ENCODE measurements at places on chromosomes 3 and 15.

DNA sequence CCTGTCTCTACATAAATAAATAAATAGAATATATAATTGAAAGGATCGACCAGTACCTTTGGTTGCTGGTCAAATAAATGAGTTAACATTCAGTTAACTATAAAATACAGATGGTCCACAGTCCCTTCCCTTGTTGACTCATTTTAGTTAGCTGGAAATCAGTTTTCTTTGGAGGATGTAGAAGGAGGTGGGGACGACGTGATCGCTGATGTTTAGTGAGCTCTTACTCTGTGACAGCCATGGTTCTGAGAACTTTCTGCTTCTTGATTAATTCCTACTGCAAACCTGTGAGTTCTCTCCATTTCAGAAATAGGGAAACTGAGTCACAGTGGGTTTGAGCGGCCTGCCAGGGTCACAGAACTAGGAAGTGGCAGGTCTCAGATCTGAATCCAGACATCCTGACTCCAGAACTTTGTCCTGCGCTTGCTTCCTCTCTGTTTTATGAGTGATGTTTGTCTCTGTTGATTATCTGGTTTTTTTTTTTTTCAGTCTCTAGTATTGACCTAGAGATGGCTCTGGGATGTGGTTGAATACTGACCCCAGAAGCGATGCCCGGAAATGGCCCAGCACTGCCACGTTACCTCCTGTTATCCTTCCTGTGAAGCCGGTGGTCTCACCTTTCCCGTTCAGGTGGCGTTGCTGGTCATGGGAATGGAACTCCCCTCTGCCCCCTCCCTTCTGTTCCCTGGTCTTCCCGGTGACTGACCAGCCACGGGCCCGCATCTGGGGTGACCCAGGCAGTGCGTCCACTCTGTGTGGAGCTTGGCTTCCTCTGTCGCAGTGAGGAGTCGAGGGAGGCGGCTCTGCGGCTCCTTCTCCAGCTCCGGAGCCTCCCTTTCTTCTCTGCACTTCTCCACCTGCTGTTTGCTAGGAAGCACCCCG lies 18.2 kb downstream of the SYNM start:
- peaks cover 6% of the 10 kb centered on the region for H3K36me3 ChIP-seq
- no peak overlapping the region for H3K4me3 ChIP-seq

DNA sequence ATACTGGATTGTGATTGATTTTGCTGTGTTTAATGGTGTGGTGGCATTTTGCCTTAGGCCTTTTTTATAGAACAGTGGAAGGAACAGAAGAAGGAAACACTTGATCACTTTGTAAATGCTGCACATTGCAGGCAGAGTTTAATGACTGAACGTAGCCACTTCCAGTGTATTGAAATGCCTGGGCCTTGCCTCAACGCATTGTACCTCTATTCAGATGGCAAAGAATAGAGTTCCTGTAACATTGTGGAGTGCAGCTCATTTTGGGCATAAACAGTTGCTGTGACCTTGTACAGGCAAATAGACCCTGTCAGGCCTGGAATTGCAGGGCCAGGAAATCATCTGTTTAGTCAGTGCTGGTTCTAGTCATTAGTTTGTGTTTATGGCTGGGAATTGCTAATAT lies 225.0 kb downstream of the EPHA3 start:
- no peaks in the 10 kb centered on the region for H3K27me3 ChIP-seq
- H3K4me3 ChIP-seq, result no peak overlapping the region
- DNase-seq, result peak; percentile 47
- H3K36me3 ChIP-seq, result no peaks in the 10 kb centered on the region
- peak overlapping the region; percentile 83 for H3K27ac ChIP-seq

DNA sequence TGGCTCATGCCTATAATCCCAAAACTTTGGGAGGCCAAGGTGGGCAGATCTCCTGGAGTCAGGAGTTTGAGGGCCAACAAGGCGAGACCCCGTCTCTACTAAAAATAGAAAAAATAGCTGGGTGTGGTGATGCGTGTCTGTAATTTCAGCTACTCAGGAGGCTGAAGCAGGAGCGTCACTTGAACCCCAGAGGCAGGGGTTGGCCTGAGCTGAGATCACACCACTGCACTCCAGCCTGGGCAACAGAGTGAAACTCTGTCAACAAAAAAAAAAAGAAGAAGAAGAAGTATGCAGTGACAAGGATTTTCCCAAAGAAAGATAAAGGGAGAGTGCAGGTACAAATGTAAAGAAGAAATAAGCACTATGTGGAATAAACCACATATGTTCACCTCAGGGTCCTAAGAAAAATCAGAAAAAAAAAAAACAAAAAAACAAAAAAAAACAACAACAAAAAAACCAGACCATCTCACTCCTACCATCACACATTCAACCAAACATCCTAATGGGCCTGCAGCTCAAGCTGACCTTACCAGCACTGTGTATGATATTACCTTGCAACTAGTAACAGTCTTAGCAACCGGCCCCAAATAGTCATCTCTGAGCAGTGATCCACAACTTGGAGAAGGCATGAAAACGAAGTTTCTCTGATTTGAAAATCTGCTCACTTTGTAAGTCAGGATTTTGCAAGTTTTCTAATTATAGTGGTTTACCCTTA lies 296.7 kb upstream of the PROK2 start:
- H3K27ac ChIP-seq, result no peak overlapping the region
- no peaks in the 10 kb centered on the region for H3K27me3 ChIP-seq
- peaks cover 6% of the 10 kb centered on the region for H3K4me1 ChIP-seq
- peak overlapping the region; percentile 7 for H3K4me3 ChIP-seq

DNA sequence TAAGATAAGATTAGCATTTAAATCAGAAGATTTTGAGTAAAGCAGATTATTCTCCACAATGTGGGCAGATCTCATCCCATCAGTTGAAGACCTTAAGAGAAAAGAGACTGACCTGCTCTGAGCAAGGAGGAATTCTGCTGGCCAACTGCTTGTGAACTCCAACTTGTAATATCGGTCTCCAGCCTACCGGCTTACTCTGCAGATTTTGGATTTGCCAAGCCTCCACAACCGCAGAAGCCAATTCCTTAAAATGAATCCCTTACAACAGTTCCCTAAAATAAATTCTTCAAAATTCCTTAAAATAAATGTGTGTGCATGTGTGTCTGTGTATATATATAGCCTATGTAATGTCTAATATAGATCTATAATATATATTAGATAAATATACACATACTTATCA lies 107.4 kb upstream of the KLF13 start:
- peaks cover 93% of the 10 kb centered on the region for H3K27me3 ChIP-seq
- H3K36me3 ChIP-seq, result no peaks in the 10 kb centered on the region
- no peak overlapping the region for H3K4me3 ChIP-seq
- H3K4me1 ChIP-seq, result no peaks in the 10 kb centered on the region
- DNase-seq, result no peak
- no peak overlapping the region for H3K27ac ChIP-seq
